WERI-Rb-1 (cell line): ENCODE measurements at places on chromosomes 1 and 21.
A peak's percentile ranks its signal among the peaks of the same experiment; 100 is the strongest.

DNA sequence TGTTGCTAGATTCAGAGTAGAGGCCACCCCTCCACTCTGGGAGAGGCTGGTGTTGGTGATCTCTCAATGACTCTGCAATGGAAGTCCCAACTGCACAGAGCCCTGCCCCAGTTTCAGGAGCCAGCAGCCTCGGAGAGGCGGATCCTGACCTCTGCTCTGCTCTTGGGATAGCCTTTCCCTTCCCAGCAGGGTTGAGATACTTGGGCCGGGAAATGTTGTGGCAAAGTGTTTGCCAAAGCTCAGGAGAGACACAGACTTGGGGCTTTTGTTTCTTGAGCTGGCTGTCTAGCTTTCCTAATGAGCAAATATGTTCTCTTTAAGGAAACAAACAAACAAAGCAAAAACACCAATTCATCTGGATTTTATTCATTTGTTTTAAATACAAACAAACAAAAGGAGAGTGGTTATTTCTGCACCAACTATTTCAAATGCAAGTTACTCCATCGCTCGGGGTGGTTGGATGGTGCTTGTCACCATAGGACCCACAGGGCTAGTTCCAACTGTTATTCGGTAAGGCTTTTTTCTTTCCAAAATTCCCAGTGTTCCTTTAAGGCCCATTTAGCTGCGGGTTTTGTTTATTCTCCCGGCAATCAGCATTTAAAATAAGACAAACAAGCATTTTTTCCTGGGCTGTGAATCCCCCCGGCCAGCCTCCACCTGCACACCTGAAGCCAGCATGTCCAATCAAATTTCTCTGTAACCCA, 193.9 kb upstream of the LMO4 start:
- DNase-seq: no peak

GRCh38 chr21:42527127-42527488, 13.5 kb downstream of the SLC37A1 start:
- no peak for DNase-seq

DNA sequence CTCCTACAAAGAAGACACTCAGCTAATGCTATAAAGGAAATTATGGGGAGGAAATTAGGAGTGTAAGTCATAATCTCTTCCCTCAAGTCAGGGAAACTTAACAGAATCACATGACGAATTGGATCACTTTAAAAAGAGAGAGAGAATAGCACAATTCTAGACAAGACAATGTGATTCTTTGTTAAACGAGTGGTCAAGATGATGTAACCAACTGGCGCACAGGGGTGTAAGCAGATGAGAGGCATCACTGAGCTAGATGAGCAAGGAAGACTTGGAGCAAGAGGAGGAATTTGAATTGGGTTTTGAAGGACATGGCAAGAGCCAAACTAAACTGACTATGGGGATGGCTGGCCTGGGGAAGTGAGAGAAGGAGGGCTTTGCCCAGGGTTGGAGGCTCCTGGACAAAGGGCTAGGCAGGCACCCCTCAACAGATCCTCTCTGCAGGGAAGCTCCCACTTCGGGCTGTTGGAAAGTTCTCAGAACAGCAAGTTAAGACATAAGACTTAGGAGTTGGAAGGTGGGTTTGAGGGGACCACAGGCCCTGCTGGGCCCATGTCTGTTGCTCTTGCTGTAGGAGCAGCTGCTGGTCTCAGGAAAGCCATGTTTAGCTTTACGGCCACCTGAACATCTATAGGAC, 123.9 kb upstream of the GRIK3 start:
- DNase-seq: no peak

GRCh38 chr1:245956225-245956624, 550.9 kb downstream of the SMYD3 start:
- DNase-seq: no peak

DNA sequence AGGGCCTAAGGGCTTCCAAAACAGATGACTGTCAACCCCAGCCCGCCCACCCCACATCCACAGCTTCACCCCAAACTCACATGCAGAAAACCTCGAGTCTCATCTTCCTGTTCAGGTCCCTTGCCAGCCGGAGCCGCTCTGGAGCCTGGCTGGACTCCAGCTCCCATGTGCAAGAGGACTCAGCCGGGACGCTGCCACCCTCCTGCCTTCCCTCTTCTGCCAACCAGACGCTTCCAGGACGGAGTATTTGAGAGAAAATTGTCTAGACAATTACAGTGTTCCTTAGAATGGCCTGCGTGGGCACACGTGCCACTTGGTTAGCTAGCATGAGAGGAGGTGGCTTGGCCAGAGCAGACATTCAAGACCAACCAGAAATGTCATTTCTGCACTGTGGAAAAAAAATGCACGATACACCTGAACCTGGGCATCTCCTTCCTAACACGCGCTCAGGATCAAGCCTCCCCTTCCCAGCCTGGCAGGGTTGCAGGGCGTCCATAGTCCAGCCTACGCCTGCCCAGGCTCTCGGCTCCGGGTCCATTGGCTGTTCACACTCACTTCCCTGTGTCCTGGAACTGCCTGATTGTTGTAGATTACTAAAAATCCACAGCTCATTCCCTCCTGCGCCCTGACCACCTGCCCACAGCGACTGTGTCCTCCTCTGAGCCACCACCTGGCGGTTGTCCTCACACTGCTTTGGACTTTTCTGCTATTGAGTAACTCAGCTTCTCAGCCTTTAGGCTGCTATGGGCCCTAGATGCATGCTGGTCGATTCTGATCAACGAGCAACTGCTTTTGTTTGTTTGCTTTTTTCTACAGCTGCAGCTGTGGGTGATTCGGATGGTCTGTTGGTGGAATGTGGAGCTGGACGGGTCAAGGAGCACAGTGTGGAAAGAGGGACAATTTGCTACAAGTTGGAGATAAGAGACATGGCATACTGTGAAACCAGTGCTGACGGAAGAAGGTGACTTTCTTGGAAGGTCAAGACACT, at the start of gene CLDN14:
CLDN14 (minus strand) TSS at position 708 of the 988 bp plus-strand sequence. CDS start 18,427 bp downstream, outside the sequence.
- peak; percentile 29 for DNase-seq

GRCh38 chr1:215710036-215710898, 143.2 kb downstream of the KCTD3 start:
- peak; percentile 83 for DNase-seq

GRCh38 chr1:11648732-11649158, 5.5 kb downstream of the FBXO2 start:
- DNase-seq: no peak

DNA sequence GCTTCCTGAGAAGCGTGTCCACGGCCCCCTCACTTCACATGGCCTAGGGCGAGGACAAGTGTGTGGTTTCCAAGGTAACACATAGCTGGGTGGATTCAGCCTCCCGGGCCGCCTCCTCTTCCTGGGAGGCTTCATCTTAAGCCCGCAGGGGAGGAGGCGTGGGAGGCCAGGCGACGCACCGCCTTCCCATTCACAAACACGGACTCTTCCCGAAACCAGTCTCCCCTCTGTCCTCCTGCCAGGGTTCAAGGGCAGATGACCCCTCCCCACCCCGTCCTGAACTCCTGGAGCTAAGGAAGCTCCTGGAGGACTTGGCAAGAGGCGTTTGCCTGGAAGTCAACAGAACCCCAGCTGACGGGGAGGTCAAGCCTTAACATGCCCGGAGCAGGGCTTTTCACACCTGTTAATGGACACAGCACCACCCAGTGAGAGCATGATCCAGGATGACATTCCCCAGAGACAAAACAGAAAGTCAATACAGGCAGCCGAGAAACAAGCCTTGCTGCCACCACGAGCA, 56.7 kb downstream of the KCNN3 start:
- DNase-seq: peak; percentile 90

DNA sequence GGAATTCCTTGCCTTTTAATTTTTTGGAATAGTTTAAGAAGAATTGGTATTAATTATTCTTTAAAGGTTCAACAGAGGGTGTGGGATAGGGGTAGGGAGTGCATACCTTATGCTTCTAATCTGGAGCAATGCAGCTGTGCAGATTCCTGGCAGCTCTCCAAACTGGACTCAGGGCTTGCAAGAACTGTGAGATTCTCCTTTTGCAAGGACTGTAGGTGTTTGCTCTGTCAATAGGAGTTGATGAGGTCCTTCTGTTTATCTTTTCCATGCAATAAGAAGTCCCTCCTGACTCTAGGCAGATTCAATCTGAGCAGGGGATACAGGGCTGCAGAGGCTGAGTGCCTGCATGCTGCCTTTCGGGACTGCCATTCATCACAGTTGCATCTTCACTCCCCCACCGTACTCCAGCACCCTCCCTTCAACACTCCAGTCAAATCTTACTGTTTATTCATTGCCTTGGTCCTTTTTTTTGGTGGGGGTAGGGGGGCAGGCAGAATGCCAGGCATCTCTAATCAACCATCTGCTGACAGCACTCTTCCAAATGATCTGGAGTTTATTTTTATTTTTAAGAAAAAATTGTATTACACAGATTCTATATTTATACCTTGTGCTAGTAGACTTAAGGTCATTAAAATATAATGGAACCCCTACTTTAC, 122.3 kb downstream of the DISC1 start:
- DNase-seq: no peak

DNA sequence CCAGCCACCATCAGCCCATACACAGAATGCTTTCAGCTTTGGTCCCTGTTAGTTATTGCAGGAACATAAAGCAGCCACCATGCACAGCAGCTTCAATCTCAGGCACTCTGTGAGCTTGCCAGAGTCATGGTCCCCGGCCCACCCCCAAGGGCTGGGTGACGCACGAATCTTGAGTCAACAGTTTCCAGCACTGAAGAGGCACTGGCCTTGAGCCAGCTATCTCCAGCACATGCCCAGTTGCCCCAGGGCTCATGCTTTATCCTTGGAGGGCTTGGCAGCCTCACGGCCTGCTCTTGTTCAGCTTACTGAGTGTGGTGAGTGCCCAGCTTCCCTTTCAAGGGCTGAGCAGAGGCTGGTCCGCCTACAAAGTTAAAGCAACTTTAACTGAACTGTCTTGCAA, 200.7 kb upstream of the RAB4A start:
- no peak for DNase-seq

DNA sequence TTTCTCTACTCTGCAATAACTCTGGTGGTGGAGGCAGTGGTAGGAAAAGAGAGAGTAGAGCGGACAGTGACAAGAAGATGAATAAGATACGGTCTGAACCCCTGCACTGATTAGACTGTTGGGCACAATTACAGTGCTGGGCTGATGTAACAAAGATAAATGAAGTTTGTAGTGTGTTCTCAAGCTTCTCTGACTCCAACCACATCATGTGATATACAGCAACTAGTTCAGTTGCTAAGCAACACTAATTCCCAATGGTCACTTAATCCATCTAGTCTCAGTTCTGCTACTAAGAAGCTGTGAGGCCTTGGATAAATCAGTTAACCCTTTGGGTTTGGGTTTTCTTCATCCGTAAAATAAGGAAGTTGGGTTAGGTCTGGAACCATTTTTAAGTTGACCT, 17.3 kb downstream of the DDR2 start:
- peak; percentile 39 for DNase-seq

DNA sequence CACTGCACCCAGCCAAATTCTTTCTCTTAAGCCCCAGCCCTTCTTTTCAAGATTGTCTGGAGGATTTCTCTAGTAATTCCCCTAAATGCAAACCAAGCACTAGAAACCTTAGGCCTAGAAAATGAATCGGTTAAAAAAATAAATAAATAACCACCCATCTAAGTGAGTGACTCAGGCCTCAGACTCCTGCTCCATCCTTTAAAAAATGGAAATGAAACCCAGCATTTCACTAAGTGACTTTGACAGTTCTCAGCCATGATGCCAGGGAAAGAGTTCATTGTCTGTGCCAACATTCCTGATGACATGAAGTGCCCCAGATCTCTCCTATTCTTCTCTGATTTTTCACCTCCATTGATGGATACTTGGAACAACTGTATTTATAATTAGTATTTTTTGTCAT, 415.2 kb upstream of the DAB1 start:
- DNase-seq: no peak

- no peak for DNase-seq
These were observed 104.7 kb downstream of the AKT3 start for GRCh38 chr1:243745356-243745755.

- DNase-seq: no peak
These were observed 19.9 kb downstream of the CLDN17 start for GRCh38 chr21:30146558-30147282.

GRCh38 chr1:86950712-86951419, 36.4 kb downstream of the HS2ST1 start:
- no peak for DNase-seq

GRCh38 chr1:20632386-20632785, 872 bp upstream of the PINK1 start:
- no peak for DNase-seq

- peak; percentile 28 for DNase-seq
These were observed 52.3 kb downstream of the BCAR3 start for GRCh38 chr1:93629101-93630059.

- DNase-seq: no peak
These were observed 48.9 kb downstream of the PIK3R3 start for GRCh38 chr1:46083579-46083978.

DNA sequence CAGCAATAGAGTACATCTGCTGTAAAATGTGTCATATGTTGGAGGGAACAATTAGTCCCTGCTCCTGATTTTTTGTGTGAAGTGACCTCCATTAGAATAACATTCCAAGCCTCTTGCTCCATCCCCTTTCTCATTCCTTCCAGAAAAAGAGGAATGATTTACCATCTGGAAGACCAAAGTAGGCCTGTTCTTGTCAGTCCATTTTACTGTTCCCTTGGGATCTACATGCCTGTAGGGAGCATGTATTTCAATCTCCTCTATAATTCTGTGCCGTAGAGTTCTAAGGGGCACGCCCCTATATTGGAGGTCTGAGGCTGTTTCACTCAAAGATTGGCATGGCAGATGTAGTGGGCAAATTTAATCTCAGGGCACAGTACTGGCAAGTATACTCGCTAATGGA, 48.8 kb upstream of the MAN1A2 start:
- no peak for DNase-seq

DNA sequence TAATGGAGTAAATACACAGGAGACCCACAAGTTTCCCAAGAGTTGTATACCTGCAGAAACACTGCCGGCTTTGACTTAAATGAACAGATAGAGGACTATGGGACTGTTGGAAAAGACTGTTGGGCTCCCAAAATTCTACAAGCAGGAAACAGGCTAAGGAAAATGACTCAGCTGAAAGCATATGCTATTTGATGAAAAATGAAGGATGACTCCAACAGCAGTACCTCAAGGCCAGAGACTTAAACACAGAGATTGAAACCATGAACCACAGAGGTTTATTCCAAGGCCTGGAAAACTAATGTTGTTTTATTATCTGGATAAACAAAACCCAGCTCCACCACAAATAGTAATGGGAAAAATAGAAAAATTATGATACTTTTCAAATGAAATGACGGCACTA, 187.7 kb downstream of the TNFSF18 start:
- DNase-seq: no peak

DNA sequence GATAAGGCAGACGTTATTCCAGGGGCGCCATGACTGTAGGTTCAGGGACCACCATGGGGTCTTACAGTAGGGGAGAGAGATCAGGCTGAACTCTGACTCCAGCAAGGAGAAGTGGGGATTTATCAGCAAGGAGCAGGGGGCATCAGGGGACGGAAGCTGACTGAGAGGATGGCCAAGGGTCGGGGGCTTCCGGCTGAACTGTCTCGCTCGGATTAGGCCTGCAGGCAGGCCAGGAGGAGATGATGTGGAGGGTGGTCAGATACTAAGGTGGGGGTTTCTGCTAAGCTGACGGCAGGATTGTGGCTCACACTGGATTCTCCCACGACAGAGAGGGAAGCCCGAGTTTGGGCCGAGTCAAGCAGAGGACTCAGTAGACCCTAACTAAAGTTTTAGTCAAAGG, 186.9 kb upstream of the VAMP3 start:
- DNase-seq: no peak

GRCh38 chr1:167206166-167206835, 14.4 kb upstream of the POU2F1 start:
- DNase-seq: no peak

- no peak for DNase-seq
These were observed 2.3 kb upstream of the MED18 start for GRCh38 chr1:28326515-28326914.

GRCh38 chr1:152347116-152347728, 12.6 kb downstream of the FLG2 start:
- DNase-seq: peak; percentile 66
